Mesenchymal stem cell (in vitro differentiated cells and primary cell): ENCODE measurements at places on chromosomes 11 and 22.
A peak's percentile ranks its signal among the peaks of the same experiment; 100 is the strongest.

DNA sequence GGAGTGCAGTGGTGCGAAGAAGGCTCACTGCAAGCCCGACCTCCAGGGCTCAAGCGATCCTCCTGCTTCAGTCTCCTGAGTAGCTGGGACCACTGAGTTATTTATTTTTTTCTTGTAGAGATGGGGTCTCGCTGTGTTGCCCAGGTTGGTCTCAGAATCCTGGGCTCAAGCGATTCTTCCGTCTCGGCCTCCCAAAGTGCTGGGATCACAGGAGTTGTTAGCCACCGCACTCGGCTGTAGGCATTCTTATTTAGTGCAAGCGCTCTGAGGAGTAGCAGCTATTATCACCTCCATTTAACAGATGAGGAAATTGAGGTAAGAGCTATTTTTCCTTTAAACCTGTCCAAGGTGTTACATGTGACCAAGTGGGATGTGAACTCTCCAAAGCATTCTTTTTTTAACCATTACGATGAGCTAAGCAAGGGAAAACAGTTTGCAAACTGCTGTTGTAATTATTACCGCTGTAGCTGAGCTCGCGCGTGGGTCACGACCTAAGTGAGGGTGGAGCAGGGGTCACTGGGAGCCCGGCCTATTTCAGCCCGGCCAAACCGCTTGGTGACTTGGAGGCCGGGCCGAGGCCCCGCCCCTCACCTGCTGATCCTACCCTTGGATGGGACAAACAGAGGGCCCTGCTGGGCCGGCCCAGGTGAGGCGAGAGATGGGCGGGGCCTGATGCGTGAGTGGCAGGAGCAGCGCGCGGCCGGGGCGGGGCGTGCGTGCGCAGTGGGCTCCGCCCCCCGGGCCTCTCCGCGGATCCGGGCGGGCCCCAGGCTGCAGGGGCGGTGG is 449 bp upstream of the KREMEN1 start:
- peak; percentile 61 for DNase-seq

GRCh38 chr11:5300251-5300650 is 1.5 kb downstream of the OR51B4 start:
- DNase-seq = no peak

DNA sequence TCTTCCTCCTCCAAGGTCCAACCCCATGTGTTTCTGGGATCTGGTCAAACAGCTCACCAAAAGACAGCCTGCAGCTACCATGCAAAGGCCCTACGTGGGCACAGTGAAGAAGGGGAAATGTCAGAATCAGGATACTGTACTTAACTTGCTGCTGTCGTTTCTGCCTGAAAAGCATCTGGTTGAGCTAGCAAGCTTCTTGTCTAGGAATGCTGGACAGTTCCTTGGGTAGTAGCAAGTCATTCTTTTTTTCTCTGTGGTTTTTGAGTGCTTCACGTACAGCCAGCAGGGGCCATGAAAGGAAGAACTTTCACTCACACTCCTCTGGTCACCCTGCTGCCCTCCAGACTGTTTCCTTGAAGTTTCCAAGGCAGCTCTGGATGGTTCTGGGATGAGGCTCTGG is 24.7 kb downstream of the RCOR2 start:
- peak; percentile 76 for DNase-seq

- no peak for DNase-seq
Observed at GRCh38 chr11:102416976-102417375, 35.6 kb downstream of the TMEM123 start.

DNA sequence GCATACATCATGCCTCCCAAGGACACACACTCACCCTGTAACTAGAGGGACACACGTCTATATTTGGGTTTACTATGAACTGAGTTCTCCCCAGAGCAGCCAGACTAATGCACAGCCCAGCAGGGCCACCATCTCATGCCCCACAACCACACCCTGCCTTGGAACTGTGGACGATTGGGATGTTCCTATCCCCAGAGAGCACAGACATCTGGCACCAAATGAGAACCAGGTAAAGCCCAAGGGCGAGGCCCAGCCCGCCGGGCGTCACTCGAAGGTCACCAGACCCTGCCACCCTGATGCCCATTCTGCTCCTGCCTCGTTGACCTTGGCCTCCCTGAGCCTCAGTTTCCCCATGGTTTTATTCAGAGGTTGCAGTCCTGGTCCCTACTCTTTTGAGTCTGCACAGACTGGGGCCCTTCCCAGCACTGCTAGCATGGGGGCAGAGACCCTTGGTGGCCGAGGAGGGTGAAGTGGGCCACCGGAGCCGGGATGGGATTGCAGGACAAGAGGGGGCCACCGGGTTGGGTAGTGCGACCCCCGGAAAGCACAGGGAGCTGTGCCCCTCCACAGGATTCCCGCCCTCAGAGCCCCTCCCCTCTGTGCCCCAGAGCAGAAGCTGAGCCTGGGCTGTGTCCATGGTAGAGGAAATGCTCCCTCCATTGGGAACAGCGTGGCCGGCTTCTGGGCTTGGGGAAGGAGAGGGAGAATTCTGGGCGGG is 56.8 kb downstream of the IGLL5 start:
- DNase-seq = no peak

- peak; percentile 42 for DNase-seq
Observed at GRCh38 chr22:29733362-29734201, 13.8 kb downstream of the CABP7 start.

DNA sequence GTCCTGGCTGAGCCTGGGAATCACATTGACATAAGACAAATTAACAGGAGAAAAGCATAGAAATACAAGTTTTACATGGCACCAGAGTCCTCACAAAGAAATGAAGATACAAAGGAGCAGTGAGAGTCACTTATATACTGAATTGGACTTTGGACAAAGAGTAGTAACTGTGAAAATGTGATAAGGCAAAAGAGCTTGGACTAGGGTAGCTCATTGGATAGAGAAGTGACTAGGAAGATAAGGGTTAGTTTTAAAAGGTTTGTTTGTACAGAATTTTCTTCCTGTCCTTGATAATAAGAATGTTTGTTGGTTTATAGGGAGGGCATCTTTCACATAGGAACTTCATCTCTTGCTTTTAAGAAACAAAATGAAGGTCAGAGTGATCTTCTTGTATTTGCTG is 17.9 kb upstream of the NUCB2 start:
- no peak for DNase-seq

GRCh38 chr22:30240541-30241417 is 5.8 kb downstream of the LIF start:
- no peak for DNase-seq

DNA sequence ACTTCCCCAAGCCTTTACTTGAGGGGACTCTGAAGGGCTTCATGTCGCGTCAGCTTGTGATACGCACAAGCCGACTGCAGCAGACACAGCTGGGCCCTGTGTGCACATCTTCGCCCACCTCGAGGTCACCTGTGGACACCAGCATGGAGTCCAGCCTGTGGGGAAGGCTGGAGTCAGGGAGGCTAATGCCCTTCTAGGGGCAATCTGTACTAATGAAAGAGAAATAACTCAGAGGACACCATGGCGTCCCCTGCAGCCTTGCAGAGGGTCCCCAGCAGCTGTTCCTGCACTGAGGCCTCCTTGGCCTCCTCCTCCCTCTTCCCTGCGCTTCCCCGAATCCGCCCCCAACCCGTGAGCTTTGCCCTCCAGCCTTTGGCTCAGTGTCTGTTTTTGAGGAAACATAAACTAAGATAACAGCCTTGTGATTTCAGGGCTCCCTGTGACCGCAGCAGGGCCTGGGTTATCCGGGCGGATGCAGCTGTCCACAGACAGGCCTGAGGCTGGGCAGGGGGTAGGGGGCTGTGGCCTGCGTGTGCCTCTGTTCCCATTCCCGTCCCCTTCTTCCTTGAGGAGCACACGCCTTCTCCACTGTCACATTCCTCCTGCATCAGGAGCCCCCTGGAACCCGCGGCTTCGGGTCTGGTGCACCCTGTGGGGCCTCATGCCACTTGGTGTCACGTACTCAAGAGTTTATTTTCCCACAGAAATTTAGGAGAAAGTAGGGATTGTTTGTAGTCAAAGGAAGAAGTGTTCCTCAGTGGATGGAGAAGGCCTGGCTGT is 25.0 kb downstream of the KRTAP5-5 start:
- peak; percentile 19 for DNase-seq

DNA sequence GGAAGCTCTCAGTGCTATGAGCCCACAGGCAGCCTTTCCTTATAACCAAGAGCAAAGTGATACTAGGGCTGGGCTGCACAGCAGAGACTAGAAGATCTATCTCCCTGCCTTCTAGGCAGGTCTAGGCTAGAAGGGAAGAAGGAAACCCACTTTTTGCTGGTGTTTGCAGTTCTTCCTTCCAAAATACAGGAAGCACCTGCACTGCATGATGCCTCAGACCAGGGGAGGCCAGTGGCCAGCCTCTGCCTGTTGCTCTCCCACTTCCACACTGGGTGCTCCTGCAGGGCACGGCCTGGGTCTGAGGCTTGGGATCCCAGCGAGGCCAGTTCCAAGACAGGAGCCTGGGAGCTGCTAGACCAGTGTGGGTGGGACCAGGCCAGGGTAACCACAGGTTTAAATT is 6.0 kb upstream of the UCP3 start:
- no peak for DNase-seq

DNA sequence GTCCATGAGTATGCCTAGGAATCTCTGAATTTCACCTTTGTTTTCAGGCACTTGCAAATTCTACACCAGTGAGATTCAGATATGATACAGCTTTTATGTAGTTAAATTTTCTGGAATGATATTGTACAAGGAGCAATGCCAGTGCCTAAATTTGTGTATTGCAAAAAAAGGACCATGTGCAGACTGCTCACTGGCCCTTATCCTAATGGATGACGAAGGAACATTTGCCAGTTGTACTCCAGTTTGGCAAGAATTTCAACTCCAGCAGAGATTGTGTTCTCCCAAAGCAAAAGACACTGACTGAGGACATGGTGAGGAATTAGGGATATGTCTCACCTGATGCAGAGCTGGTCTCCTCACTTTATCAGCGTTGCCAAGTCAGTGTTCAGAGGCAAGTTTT is 8.6 kb downstream of the NAT10 start:
- no peak for DNase-seq

GRCh38 chr11:5291207-5291838 is 10.4 kb downstream of the OR51B4 start:
- DNase-seq = peak; percentile 57

- no peak for DNase-seq
Observed at GRCh38 chr11:22431106-22431505, 92.9 kb downstream of the SLC17A6 start.

DNA sequence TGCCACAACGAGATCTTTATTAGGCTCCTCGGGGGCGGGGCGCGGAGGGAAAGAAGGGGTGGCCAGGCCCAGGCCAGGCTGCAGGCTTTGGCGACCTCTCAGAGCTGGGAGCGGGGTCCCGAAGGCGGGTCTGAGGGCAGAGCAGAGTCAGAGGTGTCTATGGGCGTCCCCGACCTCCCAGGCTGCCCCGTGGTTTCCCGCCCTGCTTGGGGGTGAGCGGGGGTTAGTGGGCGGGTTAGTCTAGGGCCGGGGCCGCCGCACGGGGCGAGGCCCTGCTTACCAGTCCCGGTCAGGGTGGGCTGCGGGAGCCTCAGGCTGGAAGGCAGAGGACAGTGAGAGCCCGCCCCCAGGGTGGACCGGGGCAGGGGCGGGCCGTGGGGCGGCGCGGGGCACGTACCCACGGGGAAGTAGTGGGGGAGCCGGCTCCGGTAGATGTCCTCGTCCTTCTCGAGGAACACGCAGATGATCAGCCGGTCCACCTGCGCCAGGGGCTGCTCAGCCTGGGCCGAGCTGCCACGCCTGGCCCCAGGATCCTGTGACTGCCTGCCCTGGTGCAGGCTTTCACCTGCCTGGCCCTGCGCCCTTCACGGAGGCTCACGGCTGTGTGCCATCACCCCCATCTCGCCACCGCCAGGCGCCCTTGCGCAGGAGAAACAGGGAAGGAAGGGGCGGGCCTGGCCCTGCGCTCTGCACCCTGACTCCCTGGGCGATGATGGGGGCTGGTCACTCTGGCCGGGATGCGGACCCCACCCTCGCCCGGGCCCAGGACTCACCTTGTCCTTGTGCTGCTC is 12.5 kb downstream of the OTUB1 start:
- no peak for DNase-seq

GRCh38 chr11:18566406-18566805 is 22.1 kb downstream of the UEVLD start:
- no peak for DNase-seq

- no peak for DNase-seq
Observed at GRCh38 chr11:34730544-34731295, 109.8 kb downstream of the EHF start.

- no peak for DNase-seq
Observed at GRCh38 chr11:126464796-126465195, 109.3 kb downstream of the ST3GAL4 start.

DNA sequence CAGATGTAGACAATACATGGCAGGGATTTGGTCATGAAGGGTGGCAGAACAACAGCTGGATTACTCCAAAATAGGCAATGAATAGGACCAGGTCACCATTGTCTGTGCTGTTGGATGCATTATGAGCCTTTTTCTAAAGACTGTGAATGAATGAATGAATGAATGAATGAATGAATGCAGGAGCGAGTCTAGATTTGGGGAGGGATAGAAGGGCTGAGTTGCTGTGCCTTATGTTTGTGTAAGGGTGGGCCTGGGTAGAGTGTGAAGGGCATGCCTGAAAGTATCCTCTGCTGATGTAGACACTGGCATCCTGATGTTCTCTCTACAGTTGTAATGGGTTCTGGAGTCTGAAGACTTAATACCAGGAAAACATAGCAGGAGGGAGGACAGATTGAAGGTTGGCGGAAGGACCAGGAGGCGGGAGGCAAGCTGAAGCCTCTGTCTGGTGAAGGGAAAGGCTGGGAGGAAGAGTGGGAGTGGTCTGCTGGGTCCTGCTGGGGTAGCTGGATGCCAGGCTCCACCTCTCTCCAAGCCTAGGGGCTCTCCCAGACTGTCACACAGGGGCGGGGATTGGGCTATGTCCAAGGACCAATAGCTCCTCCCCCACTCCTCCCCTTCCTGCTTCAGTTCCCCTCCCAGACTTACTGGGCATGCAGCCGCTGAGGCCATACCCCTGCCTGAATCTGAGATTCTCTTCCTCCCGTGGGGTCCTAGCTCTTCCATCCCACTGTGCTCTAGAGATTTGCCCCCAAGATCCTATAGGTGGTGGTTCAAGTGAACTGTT is 4.8 kb downstream of the TRIM3 start:
- DNase-seq = peak; percentile 96

DNA sequence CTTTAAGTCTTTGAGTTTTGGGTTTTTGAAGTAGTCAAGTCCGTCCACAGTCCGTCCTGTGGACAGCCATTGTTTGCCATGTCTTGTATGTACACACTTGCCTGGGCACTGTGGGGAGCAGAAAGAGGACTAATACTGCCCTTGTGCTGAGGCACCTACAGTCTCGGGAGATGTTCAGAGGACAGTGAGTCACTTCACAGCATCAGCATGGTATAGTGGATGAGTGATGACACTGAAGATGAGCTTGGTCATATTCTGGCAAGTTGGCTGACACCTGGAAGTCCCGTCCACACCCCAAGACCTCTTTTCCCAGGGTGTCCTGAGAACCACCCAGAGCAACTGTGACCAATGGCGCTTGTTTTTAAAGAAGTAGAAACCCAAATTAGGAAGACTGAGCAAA is 29.2 kb downstream of the NF2 start:
- no peak for DNase-seq

GRCh38 chr11:46229230-46229629 is 48.2 kb upstream of the CREB3L1 start:
- DNase-seq = no peak
